ENCODE measurements at places on chromosomes 6 and 20.

DNA sequence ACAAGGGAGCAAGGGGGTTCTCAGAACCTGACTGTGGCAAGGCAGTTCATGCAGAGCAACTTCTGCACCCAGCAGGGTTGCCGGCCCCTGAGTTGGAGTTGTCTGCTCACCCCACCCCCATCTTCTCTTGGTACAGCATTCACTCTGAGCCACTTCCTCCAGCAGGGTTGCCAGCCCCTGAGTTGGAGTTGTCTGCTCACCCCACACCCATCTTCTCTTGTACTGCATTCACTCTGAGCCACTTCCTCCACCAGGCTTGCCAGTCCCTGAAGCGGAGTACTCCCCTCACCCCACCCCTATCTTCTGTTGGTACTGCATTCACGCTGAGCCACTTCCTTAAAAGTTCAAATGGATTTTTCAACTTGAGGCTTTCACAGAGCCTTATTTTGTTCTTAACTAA, 79.7 kb upstream of the SYNDIG1 start:
- no peak for DNase-seq

DNA sequence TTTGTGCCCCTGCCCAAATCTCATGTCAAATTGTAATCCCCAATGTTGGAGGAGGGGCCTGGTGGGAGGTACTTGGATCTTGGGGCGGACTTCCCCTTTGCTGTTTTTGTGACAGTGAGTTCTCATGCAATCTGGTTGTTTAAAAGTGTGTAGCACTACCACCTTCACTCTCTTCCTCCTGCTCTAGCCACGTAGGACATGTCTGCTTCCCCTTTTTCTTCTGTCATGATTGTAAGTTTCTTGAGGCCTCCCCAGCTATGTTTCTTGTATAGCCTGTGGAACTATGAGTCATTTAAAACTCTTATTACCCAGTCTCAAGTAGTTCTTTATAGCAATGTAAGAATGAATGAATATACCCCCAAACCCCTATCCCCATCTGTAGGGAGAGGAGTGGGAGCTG, 1013.7 kb upstream of the MAP3K7 start:
- DNase-seq = no peak

DNA sequence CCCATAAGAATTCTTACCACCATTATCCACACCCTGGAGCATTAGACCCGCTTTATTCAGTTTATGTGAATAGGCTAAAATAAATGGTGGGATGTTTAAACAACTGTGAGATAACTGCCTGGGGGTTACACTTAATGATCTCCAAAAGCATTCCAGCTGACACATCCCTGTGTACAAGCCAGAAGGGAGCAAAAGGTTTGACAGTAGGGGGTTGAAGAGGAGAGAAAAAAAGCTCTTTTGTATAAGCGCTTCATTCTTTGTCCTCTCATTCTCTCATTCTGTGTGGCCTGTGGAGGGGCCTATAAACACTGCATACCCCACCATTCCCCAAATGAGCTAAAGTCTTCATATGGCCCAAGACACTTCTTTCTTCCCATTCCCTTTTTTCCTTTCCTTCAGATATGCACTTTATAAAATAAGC, 30.8 kb upstream of the COL21A1 start:
- no peak for DNase-seq

DNA sequence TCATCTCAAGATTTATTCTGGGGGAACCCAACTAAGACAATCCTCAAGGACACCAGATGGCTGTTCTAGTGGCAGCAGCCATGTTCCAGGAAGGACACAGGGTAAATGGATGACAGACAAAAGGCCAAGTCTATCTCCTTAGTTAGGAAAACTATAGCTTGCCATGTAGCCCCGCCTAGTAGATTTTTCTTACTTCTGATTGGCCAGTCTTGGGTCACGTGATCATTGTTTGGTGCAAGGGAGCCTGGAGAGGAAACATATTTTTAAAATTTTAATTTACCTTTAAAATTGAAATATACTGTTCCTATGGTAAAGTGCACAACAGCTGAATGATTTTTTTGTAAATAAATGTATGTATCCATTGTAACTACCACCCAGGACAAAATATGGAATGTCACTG, 4.4 kb upstream of the KCNS1 start:
- DNase-seq = peak; percentile 57

GRCh38 chr6:131368198-131368911, 204.7 kb upstream of the ARG1 start:
- no peak for DNase-seq

GRCh38 chr6:19554356-19555225, 282.6 kb upstream of the ID4 start:
- DNase-seq = no peak

GRCh38 chr6:53691667-53692133, 26.1 kb upstream of the KLHL31 start:
- no peak for DNase-seq

DNA sequence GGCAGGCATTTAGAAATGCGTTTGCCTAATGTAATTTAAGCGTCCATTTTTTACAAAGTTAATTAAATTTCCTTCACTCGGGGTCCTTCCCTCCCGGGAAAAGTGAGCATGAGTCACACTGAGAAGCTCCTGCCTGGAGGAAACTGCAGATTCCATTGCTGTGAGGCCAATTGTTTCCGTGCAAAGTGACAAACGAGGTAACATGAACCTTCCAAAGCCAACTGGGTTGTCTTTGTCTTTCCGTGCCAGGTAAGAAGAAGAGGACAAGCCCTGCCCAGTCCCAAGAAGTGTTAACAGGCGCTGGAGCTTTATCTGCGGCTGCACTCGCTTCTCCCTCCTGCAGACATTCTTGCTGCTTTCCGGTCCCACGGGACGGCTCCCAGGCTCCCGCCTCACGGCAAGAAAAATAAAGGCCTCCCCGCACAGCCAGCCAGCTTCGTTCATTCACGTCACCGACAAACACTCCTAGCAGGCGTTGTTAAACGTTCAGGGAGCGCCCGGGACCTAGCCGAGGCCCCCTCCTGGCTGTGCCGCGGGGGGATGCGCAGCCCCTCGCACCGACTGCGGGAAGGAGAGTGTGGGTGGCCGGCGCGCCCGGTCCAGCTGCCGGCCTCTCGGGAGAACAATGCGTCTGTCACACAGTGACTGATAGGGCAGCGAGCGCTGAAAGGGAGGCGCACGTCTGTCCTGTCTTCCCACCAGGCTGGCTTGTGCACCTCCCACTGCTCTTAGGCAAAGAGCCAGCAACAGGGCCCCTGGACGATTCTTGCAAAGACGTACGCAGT, 61.5 kb upstream of the HDDC2 start:
- DNase-seq = peak; percentile 4

All from ACHN (cell line).